ENCODE measurements at places on chromosomes 5 and 9.

DNA sequence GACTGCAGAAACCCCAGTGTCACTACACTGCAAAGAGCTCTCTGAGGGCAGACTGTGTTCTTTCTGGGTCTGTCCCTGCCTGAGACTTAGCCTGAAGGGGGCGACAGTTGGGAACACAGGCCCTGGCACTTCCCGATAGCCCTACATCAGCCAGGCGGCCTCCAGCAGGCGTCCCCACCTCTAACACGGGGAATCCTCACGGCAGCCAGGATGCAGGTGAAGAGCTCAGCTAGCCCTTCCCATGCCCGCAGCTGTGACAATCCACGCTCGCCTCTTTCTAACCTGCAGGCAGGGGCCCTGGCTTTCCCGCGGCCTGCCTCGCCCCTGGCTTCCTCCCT, 5.9 kb downstream of the MED22 start:
- no peak for DNase-seq

- DNase-seq: no peak
These were observed 3.8 kb downstream of the SPRY4 start for GRCh38 chr5:142320851-142321560.

DNA sequence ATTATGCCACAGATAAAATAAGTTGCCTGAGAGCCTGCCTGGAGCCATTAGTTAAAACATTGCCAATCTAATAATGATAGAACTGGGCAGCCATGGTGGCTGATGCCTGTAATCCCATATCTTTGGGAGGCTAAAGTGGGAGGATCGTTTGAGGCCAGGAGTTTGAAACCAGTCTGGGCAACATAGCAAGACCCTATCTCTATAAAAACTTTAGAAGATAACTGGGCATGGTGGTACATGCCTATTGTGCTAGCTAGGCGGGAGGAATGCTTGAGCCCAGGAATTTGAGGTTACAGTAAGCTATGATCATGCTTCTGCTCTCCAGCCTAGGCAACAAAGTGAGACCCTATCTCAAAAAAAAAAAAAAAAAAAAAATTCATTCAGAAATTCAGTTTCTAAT, 52.6 kb downstream of the RAI14 start:
- DNase-seq: no peak

- no peak for DNase-seq
These were observed 343.4 kb upstream of the PAPPA start for GRCh38 chr9:115810166-115810565.

GRCh38 chr9:124452326-124452725, 2.1 kb downstream of the ADGRD2 start:
- DNase-seq: no peak

GRCh38 chr9:129934041-129934591, 98.9 kb downstream of the USP20 start:
- DNase-seq: no peak

Measured in activated CD4-positive, alpha-beta T cell treated with anti-CD3 and anti-CD28 coated beads, Interleukin-2, amount 50 U/mL, for 24 hours (primary cell).